ENCODE measurements at places on chromosomes 4 and X. TPM values are rescaled to one million over a fixed set of nuclear protein-coding genes. Genes with fewer than 3 reads are reported as not detected.

The PASD1 gene
- total RNA-seq: not detected

GRCh38 chrX:54444752-54445151 is 4.5 kb downstream of the TSR2 start:
- no peak for DNase-seq

The BMX gene
- total RNA-seq: 4.0 TPM

The MAGEA2B gene
- not detected for total RNA-seq

GRCh38 chr4:36256398-36256891 is 12.1 kb upstream of the ARAP2 start:
- no peak for DNase-seq

- DNase-seq: no peak
Measured at GRCh38 chr4:95142932-95143331, 385.2 kb downstream of the BMPR1B start.

The DIPK2B gene
- 18.2 TPM for total RNA-seq

The SOD3 gene
- 30.3 TPM for total RNA-seq

DNA sequence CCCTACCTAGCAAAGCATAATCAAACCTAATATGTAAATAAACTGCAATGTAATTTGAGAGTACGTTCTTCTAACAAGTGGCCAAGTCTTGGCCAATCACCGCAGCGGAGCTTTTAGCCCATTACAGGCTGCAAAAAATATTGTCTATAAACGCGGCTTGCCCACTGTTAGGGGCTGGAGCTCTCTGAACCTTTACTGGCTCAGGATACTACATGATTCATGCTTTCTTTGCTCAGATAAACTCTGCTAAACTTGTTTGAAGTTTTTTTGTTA is 990 bp upstream of the HADH start:
- no peak for DNase-seq

- no peak for DNase-seq
Measured at GRCh38 chr4:3686753-3687152, 79.4 kb upstream of the ADRA2C start.

The UGT2B17 gene
- not detected for total RNA-seq

DNA sequence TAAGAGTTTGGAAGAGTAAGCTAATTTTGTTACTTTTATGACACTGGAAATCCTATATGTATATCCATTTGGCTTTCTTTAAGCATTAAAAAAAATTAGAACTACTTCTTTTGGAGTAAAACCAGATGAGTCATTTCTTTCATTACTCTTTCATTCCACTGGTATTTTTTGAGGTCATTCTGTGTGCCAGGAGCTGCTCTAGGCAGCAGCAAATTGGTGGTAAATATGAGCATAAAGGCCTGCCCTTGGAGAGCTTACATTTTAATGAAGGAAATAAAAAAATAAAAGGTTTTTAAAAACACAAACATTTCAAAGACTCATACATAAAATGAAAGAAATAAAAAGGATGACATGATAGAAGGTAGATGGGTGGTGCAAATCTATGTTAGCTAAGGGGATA is 37.4 kb downstream of the MID1 start:
- DNase-seq: no peak

The HSFX2 gene
- total RNA-seq: 0.22 TPM

- DNase-seq: no peak
Measured at GRCh38 chr4:151753056-151753455, 7.8 kb downstream of the GATB start.

The GTPBP6 gene
- total RNA-seq: 43.7 TPM

DNA sequence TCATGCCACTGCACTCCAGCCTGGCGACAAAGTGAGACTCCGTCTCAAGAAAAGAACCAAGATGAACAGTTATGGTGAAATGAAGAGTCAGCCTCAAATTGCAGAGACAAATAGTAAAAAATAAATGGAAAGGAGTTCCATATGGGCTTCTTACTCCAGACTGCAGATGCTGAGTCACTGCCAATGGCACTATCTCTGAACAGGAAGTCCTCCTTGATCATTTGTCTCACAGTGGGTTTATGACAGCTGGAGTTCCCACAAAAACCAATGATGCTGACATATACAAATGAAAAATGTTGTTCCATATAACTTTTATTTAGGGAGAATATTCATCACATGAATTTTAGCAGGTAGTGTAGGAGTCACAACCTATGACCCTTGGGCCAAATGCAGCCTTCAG is 631.6 kb downstream of the PCDH18 start:
- no peak for DNase-seq

DNA sequence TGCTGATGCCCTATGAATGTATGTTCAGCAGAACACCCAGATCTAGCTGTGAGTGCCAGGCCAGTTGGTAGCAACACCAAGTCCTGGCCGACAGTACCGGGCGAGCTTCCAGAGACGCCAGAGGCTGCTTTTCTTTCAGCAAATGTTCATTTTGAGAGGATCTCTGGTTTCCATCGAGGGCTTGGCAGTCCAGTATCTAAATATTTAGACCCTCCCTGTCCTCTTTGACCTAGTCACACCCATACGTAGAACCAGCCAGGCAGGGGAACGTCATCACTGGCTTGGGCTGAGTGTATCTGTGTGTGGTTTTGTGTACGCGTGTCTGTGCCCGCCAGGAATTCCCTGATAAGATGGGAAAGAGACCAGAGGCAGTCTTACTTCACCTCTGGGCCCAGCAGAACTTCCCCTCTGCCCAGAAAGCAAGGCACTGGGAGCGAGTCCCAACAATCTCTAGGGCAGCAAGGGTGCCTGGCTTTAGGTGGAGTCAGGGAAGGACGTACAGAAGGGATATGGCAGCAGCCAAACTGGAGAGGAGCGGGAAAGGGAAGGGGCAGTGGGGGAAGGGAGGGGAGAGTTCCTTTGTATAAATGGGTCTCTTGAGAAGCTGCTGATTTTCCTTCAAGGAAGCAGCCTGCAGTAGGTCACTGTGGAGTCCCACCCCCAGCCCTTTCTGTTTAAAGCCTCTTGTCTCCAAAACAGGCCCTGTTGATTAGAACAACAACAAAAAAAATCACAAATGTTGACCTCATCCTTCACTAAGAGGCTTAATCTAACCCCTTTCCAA is 15.0 kb upstream of the ELF4 start:
- DNase-seq: peak; percentile 46

DNA sequence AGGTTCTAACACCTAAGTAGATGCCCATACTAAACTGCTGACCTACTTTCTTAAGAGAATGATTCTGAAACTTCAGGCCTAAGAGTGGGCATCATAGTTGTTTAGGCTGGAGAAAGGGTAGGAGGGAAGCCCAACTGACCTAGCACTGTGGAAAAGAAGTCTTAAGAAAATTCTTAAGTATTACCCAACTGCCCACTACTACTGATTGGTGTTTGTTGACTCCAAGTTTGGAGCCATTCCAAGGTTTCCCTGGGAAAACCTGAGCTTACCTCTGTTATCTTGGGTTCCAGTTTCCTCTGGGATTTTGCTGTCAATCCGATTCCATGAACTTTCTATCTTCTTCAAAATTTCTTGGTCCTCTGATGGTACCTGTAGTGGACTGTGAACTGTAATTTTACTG is 23.9 kb downstream of the ANKRD17 start:
- no peak for DNase-seq

The ADGRL3 gene
- 11.4 TPM for total RNA-seq

The SEPSECS gene
- total RNA-seq: 5.6 TPM

DNA sequence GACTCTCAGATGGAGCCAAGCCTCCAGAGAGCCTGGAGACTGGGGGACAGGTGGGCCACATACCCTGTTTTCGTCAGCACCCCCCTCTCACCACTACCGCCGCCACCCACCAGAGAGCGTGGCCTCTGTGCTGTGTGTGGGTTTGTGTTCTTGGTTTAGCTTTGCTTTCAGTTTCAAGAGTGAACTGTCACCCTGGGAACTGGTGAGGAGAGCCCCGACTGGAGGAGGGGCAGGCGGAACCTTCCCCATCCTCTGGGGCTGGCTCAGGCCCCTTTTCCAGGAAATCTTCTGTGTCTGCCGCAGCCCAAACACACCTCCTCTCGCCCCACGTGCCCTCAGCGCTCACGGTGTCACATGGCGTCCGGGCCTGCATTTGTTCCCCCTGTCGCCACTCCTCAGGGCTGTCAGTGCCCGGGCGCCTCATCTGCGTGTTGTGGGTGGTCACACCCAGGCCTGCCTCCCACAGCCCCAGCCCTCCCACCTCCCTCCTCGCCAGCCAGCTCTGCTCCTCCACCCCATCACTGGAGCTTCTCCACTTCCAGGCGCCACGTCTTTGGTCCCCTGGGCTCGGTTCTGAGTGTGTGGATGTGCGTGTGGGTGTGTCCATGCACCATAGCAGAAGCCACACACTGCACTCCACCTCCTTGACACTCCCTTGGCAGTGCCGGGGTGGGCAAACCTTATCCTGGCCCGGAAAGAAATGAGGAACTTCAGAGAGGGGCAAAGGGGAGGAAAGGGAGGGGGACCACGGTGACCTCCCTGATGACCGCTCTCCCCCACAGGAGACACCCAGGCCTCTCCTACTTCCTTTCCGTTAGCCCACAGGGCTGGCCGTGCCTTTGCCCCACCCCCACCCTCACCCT is 27.8 kb downstream of the ELF4 start:
- DNase-seq: peak; percentile 32

- no peak for DNase-seq
Measured at GRCh38 chr4:155618183-155618838, 48.3 kb upstream of the GUCY1A1 start.

- DNase-seq: peak; percentile 3
Measured at GRCh38 chrX:122868631-122869030, 315.4 kb upstream of the GRIA3 start.

GRCh38 chr4:53676402-53676871 is 85.2 kb upstream of the LNX1 start:
- no peak for DNase-seq

DNA sequence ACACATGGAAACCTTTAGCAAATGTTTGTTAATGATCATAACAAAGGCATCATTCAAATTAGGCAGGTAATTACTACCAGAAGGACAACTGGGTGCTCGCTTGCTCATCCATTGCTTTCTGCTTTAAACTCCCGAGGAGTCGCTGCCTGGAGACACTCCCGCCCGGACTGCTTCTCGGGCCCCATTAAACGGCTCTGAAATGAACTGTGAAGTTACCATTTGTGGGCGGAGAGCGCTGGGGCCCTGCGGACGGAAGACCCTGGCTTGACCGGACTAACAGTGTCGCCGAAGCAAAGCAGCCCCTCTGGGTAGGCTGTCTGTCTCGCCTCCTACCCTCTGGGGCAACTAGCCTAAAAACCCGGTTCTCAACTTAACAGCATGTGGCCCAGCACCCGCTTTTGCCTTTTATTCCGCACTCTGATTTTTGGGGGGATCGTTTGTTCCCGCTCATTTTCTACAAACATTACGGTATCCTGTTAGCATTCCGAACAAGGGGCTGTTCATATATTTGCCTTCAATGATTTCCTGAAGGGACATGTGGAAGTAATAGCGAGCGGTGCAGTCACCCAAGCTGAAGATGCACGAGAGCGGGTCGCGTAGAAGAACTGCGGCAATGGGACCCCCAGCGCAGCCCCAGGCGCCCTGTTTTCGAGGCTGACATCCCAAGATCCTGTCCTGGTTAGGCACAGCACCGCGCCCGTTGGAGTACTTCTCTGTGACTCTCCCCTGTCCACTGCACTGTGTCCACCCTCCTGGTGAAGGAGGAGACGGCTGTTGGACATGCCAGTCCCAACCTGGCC is 1.6 kb upstream of the PDGFRA start:
- DNase-seq: no peak

GRCh38 chr4:8909548-8909947 is 37.9 kb upstream of the HMX1 start:
- DNase-seq: no peak
